ENCODE measurements at places on chromosomes 2 and 18.

DNA sequence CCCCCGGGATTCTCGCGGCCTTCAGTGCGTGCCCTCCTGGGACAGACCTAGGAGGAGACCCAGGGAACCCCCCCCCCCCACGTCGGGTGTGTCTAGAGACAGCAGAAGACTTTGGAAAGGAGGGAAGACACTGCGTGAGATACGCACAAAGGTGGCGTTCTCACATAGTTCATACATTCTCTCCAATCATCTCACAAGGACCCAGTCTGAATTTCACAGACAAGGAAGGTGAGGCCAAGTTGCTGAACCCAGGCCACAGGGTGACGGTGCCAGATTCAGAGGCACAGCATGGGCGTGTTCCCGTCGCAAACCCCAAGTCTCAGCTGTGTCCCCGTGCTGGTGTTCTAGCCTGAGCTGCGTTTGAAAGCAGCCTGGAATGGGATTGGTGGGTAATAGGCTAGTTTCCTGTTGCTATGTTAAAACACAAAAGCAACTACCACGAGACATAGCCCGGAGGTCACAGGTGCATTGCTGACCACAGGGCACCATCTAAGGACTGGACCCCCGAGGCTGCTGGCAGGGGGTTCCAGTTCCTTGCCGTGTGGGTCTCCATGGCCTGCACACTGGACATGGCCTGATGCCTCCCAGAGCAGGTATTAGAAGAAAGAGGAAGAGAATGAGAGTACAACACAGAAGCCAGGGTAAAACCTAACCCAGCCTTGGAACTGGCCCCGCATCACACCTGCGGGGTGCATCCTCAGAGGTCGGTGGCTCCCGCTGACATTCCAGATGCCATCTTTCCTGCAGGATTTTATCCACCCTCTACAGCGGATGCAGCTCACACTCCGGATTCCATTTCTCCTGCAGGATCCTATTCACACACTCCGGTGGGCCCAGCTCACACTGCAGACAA, 1.1 kb upstream of the PXDN start:
- no peak for DNase-seq

- DNase-seq = no peak
Observed at GRCh38 chr2:238523158-238524110, 96.7 kb downstream of the ASB1 start.

GRCh38 chr2:162261032-162261945, 18.0 kb upstream of the FAP start:
- DNase-seq = no peak

GRCh38 chr2:195322324-195322723, 334.7 kb upstream of the SLC39A10 start:
- no peak for DNase-seq

DNA sequence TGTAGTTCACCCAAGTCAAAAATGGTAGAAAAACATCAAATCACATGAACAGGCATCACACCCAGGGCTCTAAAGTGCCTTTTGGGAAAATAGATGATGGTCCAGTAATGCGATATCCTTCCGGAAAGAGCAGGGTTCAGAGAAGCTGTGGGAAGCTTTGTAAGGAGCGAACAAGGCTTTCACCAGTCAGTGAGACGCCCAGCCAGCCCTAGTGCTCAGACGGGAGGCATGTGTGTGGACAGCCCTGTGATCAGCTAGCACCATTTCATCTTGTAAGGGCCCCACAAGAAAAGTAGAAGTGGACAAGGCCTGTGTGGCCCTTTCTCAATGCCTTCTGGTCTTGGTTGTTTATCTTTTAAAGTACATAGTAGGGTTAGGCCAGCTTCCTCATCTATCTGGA, 76.1 kb downstream of the SMIM21 start:
- DNase-seq = no peak

- no peak for DNase-seq
Observed at GRCh38 chr2:26587994-26588393, 53.2 kb downstream of the CIB4 start.

DNA sequence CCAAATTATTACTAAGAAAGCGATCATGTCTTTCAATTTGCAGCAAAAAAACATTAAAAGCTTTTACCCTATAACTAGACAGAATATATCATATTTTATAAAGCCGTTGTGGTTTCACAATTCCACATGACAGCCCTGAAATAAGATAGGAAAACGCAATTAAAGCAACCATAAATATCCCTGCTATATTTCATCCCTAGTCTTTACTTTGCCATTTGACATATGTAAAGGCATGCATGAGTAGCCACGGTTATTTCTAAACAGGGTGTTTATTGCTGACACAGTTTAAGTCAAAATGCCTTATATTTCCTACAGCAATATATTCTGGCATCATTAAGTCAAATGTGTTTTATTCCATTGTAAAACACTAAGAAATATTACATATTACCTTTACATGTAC, 239.9 kb downstream of the DSEL start:
- no peak for DNase-seq

GRCh38 chr2:197604117-197604860, 71.1 kb downstream of the RFTN2 start:
- no peak for DNase-seq

DNA sequence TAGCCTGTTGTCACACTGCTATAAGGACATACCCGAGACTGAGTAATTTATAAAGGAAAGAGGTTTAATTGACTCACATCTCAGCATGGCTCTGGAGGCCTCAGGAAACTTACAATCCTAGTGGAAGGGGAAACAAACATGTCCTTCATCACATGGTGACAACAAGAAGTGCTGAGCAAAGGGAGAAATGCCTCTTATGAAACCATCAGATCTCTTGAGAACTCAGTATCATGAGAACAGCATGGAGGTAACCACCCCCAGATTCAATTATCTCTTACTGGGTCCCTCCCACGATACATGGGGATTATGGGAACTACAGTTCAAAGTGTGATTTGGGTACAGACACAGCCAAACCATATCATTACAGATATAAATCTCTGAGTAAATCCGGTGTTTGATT, 148.7 kb downstream of the PRPF40A start:
- DNase-seq = no peak

- DNase-seq = no peak
Observed at GRCh38 chr2:188294352-188294926, 2.8 kb downstream of the GULP1 start.

- no peak for DNase-seq
Observed at GRCh38 chr18:69830189-69830588, 117.5 kb downstream of the CD226 start.

GRCh38 chr18:27014841-27015240, 149.3 kb upstream of the AQP4 start:
- no peak for DNase-seq

- no peak for DNase-seq
Observed at GRCh38 chr2:64692401-64692800, 38.7 kb upstream of the SERTAD2 start.

DNA sequence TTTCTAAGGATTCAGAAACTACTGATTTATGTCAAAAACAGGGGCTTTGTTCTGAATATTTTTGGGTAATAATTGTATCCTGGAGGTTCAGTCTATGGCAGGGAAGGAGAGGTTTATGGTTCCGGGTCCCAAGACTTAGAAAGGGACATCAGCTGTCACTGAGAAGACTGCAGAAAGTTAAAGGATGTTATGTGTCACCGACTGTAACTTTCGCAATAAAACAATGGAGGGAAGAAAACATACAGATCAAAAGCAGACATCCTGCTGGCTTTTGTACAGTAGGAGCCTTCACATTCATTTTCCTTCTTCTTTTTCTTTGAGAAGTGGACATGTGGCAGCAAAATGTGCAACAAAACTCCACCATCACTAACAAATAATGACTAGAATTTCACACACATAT, 900.7 kb upstream of the SOX11 start:
- no peak for DNase-seq

DNA sequence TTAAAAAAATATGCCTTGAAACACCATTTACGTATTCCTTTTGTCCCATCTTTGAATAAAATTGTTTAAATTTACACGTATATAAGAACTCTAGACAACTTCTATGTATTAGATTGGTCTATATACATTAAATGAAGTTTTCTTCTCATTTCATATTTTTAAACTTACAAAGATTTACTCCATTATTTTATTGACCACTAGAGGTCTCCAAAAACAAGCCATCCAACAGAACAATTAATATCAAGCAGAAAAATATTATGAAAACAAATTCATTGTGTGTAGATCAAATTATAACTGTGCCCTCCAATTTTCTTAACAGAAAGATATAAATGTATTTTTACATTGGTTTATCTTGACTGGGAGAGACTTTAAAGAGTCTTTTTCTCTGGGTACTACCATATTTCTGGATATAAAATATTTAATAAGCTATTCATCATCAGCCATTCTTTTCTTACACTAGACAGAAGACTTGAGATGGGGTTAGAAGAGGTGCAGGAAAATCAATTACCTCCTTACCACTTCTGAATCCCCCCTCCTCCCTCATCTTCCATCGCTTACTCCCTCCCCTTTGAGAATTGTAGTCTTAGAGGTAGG, 66.5 kb downstream of the DPP4 start:
- DNase-seq = no peak

DNA sequence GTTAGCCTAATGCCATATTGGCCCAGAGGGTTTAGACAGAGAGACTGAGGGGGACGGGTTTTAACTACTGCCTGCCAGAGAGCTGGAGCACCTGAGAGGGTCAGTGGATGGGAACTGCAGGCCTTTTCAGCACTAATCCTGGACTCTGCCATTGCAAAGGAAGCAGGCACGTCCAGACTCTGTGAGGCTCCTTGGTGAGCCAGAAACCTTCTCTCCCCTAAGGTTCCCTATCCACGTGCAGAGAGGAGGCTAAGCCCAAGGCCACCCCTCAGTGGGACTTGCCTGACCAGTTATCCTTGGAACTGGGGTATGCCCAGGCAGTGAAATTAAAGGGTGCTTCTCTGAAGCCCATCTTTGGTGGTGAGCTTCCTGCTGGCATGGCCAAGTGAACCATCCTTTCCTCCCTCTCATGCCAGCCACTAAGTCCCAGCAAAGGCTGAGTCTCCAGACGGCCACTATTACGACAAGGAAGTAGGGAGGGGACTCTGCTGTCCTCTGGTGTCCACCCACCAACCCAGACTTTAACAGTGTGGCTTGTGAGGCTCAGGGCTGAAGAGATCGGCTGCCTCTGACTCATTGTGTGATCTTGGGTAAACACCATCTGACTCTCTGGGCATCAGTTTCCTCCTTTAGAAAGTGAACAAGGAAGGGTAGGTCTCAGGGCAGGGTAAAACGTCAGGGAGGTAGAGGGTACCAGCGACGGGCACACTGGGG, 3.9 kb upstream of the MLPH start:
- no peak for DNase-seq

DNA sequence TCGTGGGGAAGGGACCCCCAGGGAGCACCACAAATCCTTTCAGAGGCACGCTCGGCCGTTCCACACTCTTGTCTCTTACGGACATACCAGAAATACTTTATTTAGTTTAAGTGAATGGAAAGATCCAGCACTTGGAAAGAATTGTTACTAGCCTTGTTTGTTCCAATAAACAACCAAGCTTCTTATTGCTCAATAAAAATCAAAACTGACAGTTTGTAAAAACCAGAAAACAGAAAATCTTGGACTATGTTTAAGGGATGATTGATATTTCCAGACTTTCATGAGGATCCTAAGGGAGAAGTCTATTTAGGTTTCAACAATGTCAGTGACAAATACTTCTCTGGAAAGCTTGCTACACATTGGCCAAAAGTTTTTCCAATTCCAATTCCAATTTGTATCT, 31.6 kb upstream of the CCBE1 start:
- no peak for DNase-seq

GRCh38 chr18:7950380-7951136, 383.4 kb downstream of the PTPRM start:
- no peak for DNase-seq

DNA sequence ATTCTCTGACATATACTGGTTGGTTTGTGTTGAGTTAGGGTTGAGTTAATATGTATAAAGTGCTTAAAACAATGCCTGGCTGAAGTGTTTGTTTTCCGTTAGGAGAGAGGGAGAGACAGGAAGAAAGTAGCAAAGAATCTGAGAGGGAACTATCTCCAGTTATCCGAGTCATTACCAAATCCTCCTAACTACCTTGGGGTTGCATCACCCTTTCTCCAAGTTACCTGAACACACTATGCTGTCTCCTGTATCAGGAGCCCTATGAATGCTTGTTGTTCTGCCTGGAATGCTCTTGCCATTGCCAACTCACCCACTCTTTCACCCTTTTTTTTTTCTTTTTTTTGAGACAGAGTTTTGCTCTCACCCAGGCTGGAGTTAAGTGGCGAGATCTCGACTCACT, 47.9 kb upstream of the ITGAV start:
- no peak for DNase-seq

GRCh38 chr2:53432936-53433335, 334.7 kb upstream of the CHAC2 start:
- DNase-seq = no peak

DNA sequence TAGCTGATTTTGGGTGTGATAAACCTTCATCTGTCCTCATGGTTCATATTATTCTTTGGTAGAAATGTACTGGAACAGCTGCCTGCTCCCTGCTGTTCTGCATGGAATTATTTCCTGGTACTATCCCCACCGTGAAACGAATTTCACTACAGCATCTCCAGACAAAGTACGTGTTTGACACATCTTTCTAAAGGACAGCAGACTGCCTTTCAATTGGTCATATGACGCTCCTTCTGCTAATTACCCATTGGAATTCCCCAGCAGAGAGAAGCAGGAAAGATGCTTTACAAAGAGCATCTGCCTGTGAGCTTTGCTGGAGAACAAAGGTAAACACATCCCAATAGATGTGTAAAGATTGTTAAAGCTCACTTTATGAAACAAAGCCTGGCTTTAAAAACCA, 4.4 kb upstream of the RFX8 start:
- no peak for DNase-seq

DNA sequence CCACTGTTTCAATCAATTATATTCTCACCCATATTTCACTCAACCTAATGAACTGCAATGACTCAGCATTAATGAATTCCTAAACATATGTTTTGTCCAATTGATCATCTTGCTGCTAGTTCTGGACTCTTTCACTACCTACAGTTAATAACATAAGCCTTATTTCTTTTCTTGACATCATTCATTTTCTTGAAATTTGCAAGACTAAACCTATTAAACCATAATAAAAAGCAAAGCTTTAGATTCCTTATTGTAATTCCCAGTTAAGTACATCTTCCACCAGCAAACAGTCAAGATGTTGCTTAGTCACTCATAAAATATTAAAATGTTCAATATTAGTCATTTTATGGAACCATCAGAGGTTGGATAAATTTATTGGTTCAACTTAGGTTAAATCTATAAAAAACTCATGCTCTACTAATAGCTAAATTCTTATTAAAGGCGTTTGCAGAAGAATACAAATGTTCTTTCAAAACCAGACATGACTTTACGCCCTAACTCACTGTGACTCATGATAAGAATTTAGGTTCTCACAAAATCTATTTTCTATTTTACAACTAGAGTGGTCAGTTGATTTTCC, 599.4 kb downstream of the RNF144A start:
- no peak for DNase-seq

GRCh38 chr18:9419956-9420631, 55.2 kb upstream of the RALBP1 start:
- no peak for DNase-seq

- no peak for DNase-seq
Observed at GRCh38 chr2:218077464-218078216, 8.6 kb downstream of the RUFY4 start.

- DNase-seq = no peak
Observed at GRCh38 chr18:10296491-10296890, 157.9 kb upstream of the APCDD1 start.

- no peak for DNase-seq
Observed at GRCh38 chr18:711310-711656, 1.1 kb downstream of the ENOSF1 start.

- no peak for DNase-seq
Observed at GRCh38 chr18:13610555-13611141, 115.7 kb downstream of the FAM210A start.

GRCh38 chr2:68807821-68808266, 63.4 kb downstream of the BMP10 start:
- no peak for DNase-seq

- no peak for DNase-seq
Observed at GRCh38 chr2:126187668-126188067, 468.3 kb upstream of the GYPC start.

All from activated naive CD4-positive, alpha-beta T cell (primary cell).